Amygdala (tissue), 56 donors: ENCODE measurements at places on chromosomes 2 and 18.

DNA sequence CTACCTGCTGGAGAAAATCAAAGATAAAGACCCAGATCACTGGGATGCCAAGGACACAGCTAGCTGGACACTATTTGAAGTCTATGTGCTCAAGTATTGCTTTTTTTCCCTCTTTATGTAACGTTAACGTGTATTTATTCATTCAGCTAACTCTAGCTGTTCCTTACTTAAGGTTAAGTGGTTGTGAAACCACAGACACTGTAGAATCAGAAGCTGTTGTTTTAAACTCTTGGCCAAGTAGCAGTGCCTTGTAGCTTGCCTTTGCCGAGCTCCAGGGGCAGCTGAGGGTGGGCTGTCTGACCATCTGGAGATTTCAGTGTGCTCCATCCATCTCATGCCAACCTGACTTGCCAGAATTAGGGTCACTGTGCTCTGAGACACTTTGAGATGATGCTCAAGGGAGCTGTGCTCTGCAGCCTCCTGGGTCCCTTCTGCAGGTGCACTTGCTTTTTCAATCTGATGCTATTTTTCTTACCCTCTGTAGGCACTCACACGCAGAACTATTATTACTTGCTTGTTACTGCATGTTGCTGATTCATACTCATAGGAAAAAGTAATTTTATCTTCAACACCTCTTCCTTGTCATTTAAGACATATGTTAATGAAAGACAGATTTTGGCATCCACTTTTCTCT is 116.2 kb downstream of the METTL8 start:
- peak; percentile 8 for DNase-seq

DNA sequence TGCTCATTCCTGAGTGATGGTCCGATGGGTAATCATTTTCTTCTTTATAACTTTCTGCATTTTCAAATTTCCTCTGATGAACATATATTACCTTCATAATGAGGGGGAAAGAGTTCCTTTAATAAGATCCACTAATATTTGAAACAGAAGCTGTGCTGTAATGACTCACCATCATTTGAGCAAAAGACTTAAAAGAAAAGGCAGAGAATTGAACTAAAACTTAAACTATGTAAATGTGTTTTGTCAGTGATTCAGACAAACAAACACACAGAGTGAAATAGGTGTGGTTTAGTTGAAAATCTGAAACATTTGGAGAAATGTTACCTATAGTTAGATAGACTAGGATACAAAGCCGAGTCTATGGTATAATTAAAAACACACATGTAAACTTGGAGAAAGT is 209.6 kb downstream of the STK39 start:
- DNase-seq: no peak

DNA sequence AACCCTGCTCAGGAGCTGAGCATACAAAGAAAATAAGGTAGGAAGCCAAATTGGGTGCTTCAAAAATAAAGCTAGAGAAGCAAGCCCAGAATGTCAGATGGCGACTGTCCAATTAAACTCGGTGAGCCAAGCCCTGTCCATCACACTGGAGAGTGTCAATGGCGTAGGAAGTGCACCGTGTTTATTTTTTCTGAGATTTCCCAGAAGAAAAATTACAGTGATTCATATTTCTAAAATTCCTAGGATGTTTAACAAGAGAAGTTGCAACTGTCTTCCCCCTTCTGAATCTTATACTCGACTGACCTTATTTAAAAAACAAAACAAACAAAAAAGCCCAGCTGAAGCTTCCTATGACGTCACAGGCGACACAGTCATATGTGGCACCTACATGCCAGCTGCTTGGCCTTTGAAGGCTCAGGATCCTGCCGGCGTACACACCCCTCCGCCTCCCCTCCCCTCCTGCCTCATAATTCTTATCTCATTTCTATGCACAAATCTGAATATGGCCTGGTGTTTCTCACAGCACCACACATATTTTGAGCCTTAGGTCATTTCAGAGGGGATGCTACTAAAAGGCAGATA is 60.8 kb downstream of the MBP start:
- DNase-seq: no peak

GRCh38 chr2:197740200-197740599 is 35.0 kb downstream of the MARS2 start:
- no peak for DNase-seq

GRCh38 chr18:55610506-55610905 is 22.5 kb upstream of the TCF4 start:
- no peak for DNase-seq

- no peak for DNase-seq
Observed at GRCh38 chr2:164084066-164084465, 348.3 kb upstream of the FIGN start.

GRCh38 chr2:174246944-174247381 is 1.4 kb downstream of the OLA1 start:
- no peak for DNase-seq

GRCh38 chr18:10032331-10033015 is 118.7 kb downstream of the VAPA start:
- DNase-seq: no peak

DNA sequence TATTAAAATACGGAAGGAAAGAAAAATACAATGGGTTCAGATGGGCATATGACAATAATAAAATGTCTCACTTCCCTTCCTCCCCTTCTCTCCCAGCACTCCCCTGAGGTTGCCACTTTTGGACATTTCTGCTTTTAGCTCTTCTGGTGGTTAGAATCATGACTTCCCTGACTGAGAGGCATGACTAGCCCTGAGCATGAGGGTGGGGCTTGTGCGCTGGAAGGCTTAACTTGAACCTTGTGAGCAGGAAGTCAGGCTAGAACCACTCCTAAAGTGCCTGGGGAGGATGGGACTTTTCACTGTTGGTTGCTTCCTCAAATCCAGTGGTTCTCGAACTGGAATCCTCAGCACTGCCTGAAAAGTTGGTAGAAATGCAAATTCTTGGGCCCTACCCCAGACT is 19.7 kb upstream of the ARHGAP25 start:
- peak; percentile 23 for DNase-seq

GRCh38 chr18:22257022-22257543 is 87.7 kb downstream of the GATA6 start:
- DNase-seq: no peak

DNA sequence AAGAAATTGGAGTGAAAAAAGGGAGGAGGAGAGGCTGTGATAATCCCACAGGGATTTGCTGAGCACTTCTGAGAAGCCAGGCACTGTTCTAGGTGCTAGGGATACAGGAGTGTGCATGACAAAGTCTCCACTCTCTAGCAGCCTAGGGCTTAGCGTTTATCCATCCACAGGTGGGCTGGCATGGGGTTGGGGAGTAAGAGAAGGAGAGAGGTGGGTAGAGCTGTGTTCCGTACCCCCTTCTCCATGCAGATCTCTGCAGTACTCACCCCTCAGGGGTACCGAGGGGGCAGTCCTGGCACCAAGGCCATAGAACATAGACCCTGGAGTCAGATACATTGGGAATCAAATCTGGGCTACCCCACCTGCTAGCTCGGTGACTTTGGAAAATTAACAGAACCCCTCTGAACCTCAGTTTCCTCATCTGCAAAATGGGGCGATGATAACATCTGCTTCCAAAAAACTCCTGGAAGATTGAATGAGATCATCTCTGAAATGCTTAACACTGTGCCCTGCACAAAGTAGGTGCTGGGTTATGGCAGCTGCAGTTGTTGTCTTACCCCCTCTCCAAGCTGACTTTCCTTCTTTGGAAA is 18.6 kb downstream of the FOSL2 start:
- DNase-seq: no peak

GRCh38 chr18:3193331-3193730 is 26.4 kb downstream of the MYOM1 start:
- DNase-seq: no peak

DNA sequence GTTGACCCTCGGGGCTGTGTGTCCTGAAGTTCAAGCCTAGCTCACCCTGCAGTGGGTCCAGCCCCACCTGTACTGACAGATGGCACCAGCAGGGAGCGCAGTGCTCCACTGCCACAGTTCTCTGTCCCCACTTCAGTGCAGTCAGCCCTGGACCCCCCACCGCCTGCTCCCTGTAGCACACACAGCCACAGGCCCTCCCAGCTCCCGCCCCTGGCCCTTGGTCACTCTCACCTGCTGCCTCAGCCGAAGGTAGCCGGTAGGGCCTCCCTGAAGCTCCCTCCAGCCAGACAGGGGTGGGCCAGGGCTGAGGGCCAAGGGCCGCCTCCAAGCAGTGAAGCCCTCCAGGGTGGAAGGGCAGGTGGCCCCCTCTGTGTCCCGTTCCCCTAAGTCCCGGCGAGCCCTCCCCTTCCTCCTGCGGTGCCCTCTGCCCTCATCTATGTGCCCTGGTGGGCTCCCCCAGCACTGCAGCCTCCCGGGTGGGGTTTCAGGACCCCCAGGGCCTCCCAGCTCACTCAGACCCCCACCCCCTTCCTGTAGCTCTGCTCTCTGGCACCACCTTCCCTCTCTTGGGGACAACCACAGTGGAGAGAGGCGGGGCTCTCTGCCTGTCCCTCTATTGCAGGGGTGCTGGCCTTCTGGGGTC is 10.8 kb upstream of the ALPP start:
- DNase-seq: no peak

GRCh38 chr18:2776601-2777000 is 70.2 kb upstream of the EMILIN2 start:
- DNase-seq: no peak
